Activated naive CD4-positive, alpha-beta T cell (primary cell): ENCODE measurements at places on chromosomes 5 and 9.

- no peak for DNase-seq
Observed at GRCh38 chr5:124990723-124991122, 244.3 kb upstream of the ZNF608 start.

DNA sequence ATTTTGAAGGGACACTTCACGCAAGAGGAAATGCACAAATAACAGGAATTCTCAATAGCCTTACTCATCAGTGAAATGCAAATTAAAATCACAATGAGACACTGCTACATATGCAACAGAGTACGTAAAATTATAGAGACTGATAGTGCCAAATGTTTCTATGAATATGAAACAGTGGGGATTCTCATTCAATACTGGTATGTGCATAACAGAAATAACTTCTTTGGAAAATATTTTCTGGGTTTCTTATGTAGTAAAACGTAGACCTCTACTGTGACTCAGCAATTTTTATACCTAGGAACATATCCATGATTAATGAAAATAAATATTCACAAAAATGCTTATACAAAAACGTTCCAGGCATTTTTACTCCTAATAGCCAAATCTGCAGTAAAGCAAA, 1625.2 kb downstream of the MAT2B start:
- no peak for DNase-seq

- no peak for DNase-seq
Observed at GRCh38 chr5:142920849-142921612, 150.9 kb downstream of the ARHGAP26 start.

DNA sequence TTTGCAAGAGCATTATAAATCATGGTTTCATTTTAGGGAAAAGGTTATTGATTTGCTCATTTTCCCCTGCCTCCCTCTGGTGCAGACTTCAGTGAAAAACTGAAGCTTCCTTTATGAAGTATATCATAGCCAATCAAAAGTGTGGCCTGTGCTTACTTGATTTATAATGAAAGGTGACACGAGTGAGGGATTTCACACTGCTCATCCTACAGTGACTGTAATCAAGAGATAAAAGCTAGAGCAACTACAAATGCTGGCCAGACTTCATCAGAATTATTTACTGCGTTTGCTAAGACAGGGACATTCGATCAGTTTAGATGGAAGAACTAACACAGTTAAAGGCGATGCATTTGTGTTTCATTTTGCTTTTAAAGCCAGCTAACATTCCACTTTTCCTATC, 151.5 kb downstream of the SV2C start:
- no peak for DNase-seq

DNA sequence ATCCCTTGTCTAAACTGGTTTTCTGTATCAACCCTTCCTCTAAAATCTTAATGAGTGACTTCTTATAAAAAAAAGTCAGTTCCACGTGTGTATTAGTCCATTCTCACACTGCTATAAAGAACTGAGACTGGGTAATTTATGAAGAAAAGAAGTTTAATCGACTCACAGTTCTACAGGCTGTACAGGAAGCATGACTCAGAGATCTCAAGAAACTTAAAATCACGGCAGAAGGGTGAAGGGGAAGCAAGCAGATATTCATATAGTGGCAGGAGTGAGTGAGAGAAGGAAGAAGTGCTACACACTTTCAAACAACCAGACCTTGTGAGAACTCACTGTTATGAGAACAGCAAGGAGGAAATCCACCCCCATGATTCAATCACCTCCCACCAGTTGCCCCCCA, 307.8 kb upstream of the ARRDC3 start:
- no peak for DNase-seq

DNA sequence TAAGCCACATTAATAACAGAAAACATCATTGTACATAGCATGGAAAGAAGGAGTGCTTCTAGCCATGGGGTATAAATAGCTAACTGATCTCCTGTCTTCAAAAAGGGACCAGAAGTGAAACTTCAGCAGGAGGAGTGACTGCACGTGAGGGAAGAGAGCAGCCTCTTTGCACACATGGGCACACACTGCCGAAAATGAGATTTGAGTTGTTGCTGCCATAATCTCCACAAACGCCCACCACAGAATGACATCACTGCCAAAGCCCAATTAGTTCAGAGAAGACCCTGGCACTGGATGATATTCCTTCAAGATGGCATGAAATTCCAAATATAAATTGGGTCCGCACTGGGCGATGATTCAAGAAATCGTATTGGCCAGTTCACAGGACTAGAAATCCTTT, 238.9 kb upstream of the NR4A3 start:
- DNase-seq = no peak

GRCh38 chr9:9117866-9118265, 1318.3 kb upstream of the DMAC1 start:
- DNase-seq = no peak

GRCh38 chr5:88826646-88827585, 56.1 kb downstream of the MEF2C start:
- no peak for DNase-seq

DNA sequence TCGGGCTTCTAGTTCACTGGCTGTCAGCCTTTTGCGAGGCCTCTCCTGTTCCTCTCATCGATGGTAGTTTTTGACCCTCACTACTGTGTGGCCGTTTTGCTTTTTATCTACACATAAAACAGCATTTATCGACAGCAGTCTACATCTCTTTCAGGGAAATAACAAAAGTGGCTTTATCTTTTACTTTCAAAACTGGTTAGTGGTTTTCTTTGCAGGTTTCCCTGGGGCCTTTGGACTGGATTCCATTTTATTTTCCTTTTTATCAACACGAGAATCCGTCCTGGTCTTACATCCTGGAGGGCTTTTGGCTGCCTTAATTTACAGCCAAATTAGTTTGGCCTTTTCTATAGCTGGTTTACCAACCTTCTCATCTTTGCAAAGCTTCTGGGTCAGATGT, 793 bp upstream of the PKD2L2 start:
- no peak for DNase-seq

- no peak for DNase-seq
Observed at GRCh38 chr5:67061511-67061910, 135.1 kb downstream of the CD180 start.

- no peak for DNase-seq
Observed at GRCh38 chr9:105439428-105439827, 8.4 kb upstream of the FSD1L start.

- DNase-seq = no peak
Observed at GRCh38 chr5:177083357-177083756, 3.4 kb upstream of the FGFR4 start.
